Suppressor macrophage treated with lipopolysaccharide for 4 hours (primary cell): ENCODE measurements at places on chromosomes 2 and 18.
A peak's percentile ranks its signal among the peaks of the same experiment; 100 is the strongest.

DNA sequence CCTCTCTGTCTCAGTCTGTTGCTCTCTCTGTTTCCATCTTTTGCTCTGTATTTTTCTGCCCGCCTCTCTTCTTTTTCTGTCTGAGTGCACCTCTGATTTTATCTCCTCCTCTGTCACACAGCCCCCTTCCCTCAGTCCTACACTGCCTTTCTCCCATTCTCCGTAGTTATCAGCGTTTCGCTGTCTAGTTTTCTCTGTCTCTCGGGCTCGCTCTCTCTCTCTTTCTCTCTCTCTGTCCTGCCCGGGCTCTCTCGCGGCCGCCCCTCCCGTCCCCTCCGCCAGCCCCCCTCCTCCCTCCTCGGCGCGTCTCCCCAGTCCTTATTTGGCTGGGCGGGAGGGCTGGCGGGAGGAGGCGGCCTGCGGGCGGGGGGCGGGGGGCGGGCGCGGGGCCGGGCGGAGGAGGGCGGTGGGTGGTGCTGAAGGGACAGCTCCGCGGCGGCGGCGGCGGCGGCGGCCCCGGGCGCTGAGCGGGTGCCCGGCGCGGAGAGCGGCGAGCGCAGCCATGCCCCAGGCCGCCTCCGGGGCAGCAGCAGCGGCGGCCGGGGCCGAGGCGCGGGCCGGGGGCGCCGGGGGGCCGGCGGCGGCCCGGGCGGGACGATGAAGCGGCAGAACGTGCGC lies at the start of gene KCNK3:
TSS of gene KCNK3 (plus strand) at position 444 of the 618 bp plus-strand sequence. CDS start at position 598, 154 bp downstream.
- DNase-seq = peak; percentile 16

DNA sequence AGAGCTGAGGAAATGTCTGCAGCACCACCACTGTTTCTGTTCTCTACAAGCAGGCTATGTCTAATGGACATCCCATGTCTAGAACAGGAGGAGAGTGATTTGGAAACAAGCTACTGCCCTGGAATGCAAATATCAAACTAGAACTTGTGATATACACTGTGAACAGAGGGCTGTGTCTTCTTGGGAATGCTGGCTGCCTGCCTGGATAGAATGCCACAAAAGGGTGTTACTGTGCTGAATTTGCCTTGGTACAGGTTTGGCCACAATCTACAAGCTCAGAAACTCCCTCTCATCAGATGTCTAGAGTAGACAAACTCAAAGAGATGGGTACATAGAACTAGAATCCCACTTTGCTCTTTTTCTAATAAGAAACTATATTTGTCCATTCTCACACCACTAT lies 170.5 kb downstream of the NYAP2 start:
- DNase-seq = no peak

DNA sequence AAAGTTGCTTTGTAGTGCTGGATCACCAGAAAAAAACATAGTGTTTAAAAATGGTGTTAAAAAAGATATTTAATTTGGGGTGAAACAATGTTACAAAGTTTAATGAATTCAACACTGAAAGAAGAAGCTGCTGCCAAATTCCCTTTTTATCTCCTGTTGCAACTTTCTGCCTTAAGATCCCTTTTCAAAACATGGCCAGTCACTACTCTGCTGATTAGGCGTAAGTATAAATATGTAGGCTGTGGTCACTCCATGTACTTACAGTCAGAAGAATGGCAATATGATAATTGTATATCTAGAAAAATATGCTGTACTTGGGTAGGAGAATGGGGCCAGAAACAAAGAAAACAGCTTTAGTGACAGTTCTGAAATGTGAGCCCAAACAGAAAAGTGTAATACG lies 123.5 kb upstream of the ZBTB14 start:
- DNase-seq = peak; percentile 53

- DNase-seq = no peak
These were observed 4.0 kb downstream of the IFT172 start for GRCh38 chr2:27485496-27485895.

DNA sequence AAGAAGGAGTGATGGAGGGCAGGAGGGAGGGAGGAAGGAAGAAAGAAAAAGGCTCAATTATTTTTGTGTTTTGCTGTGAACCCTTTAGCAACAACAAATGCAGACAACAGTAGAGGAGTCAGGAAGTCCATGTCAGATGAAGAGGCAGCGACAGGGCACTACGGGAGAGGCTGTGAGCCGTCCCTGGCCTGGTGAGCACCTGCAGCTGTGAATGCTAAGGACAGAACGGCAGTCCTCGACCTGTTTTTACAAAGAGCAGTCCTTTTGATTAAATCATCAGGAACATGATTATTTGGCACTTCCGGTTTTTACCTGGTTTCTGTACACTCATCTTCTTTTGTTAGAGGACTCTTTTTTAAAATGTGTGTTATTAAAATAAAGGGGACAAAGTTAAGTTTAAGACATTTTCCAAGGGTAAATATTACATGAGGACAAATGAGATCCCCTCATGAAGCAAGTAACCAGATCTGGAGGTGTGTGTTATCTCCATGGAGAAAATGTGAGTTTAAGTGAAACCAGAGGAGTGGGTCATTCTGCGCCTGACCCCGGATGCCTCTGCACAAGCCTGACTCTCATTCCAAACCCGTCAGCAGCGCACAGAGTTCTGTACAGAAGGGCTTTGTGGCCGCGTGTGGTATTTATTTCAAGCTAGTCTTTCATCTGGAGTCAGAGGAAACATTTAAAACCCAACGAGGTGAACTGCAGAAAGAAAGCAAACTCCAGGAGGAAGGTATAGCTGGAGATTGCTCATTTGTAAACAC lies 492.5 kb downstream of the SOX11 start:
- no peak for DNase-seq

- DNase-seq = peak; percentile 51
These were observed 219.3 kb downstream of the NEDD4L start for GRCh38 chr18:58263055-58263957.

GRCh38 chr18:14914771-14915170 lies 166.8 kb downstream of the ANKRD30B start:
- no peak for DNase-seq

DNA sequence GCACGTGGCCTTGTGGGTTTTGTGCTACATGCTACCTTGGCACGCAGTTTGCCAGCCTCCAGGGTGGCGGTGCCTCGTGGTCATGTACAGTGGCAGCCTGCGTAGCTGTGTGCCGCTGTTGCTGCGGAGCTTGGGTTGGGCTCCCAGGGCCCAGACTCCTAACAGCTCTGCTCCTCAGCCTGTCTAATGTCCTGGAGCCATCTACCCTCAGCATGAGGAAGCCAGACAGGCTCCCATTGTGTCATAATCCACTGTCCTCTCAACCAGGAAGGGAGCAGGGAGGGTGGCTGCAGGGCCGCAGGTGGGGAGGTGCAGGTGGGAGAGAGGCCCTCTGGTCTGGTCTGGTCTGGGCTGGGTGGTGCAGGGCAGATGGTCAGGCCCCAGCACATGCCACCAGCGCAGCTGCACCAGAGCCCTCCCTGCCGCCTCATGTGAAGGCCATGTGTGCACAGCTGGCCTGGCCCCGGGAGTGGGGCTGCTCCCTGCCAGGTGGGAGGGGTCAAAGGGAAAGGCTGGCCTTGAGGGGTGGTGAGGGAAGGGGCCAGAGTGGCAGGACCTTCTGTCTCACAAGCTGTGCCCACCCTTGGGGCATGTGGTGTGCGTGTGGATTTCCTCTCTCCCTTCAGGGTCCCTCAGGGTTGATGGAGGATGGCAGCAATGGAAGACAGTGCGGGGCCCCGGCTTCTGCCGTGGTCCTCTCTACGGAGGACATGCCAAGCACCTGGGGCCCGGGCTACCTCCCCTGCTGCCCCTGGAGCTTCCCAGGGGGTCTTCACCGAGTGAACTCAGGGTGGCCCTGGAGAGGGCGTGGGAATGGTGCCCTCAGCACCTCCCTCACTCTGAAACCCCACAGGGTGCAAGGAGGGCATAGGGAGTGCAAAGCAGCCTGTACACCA lies 4.8 kb downstream of the ATOH8 start:
- no peak for DNase-seq

GRCh38 chr18:24016643-24017042 lies 2.1 kb downstream of the TTC39C start:
- no peak for DNase-seq
